ENCODE measurements at places on chromosomes 2 and 18. TPM values are rescaled to one million over a fixed set of nuclear protein-coding genes. Genes with fewer than 3 reads are reported as not detected.
A peak's percentile ranks its signal among the peaks of the same experiment; 100 is the strongest.

- no peak overlapping the region for H3K27ac ChIP-seq
- H3K4me3 ChIP-seq, result no peak overlapping the region
- H3K4me1 ChIP-seq, result peaks cover 14% of the 10 kb centered on the region
- DNase-seq, result no peak
- no peaks in the 10 kb centered on the region for H3K27me3 ChIP-seq
- no peaks in the 10 kb centered on the region for H3K36me3 ChIP-seq
Observed at GRCh38 chr18:79252904-79253633, 142.7 kb upstream of the NFATC1 start.

- H3K36me3 ChIP-seq, result no peaks in the 10 kb centered on the region
- peak overlapping the region; percentile 96 for H3K27ac ChIP-seq
- H3K4me1 ChIP-seq, result peaks cover 73% of the 10 kb centered on the region
- DNase-seq, result peak; percentile 91
Observed at GRCh38 chr2:64644458-64645382, 9.0 kb downstream of the SERTAD2 start.

GRCh38 chr2:226131299-226131784, 668.3 kb downstream of the IRS1 start:
- peaks cover 22% of the 10 kb centered on the region for H3K4me1 ChIP-seq
- H3K27ac ChIP-seq, result no peak overlapping the region
- no peak overlapping the region for H3K4me3 ChIP-seq
- no peaks in the 10 kb centered on the region for H3K27me3 ChIP-seq
- DNase-seq, result no peak

DNA sequence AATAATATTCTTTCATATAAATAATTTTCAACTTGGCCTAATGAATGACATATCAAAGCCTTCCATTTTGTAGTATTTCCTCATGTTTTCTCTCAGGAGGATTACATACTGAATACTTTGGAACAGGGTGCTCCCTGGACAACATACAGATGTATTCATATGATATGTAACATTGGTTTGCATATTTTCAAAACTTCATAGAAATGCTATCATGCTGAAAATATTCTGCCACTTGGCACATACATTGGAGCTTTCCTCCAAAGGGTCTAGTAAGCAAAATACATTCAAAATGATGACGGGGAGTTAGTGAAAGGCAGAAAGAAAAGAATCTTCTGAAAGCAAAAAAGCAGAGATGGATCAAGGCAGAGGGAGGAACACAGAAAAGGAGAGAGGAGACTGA, 38.1 kb upstream of the RTN4 start:
- H3K27me3 ChIP-seq, result no peaks in the 10 kb centered on the region
- H3K27ac ChIP-seq, result no peak overlapping the region

The PLCD4 gene
- 1.1 TPM for total RNA-seq

The CPLX4 gene
- 0.12 TPM for total RNA-seq

DNA sequence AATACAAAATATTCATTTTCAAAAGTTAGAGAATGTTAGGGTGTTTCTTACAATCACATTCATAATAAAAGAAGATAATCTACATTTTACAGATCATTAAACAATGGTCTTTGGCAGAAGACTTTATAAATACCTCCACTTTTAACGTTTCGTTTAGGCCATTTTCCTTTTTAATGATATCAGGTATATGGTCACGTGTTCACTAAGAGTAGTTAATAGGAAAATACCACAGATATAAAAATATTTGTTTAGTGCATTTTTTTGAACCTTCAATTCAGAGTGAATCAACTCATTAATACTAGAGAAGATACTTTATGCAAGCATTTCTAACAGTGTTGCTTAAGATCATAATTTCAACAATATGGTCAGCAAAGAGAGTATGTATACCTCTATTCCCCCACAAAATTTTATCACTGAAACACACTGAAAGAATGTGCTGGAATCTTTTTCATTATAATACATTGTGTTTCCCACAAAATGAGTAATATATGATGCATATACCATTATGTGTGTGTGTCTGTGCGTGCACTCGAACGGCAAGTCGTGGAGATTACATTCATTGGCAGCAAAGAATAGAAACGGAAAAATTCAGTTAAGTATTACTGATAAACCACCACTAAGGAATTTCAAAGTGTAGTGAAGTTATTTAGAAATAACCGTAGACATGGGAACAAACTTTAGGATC, 319.9 kb upstream of the THUMPD2 start:
- no peaks in the 10 kb centered on the region for H3K36me3 ChIP-seq
- no peak overlapping the region for H3K4me3 ChIP-seq
- DNase-seq, result no peak
- peaks cover 38% of the 10 kb centered on the region for H3K4me1 ChIP-seq

DNA sequence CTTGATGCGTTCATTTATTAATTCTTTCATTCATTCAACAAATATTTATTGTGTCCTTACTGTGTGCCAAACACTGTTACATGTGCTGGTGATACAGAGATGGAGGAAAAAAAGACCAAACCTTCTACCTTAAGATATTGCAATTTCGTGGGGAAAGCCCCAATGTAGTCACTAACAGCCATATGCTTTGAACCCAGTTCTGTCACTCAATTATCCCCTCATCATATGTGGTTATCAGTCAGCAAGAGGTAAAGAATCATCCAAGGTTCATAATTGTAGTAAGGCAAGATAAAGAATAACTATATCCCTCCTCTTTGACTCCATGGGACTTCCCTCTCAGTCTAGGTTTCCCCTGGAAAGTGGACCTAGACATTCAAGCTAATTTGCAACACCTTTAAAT, 1185.6 kb upstream of the CELF4 start:
- H3K27ac ChIP-seq, result no peak overlapping the region
- no peaks in the 10 kb centered on the region for H3K36me3 ChIP-seq
- no peak for DNase-seq
- H3K4me1 ChIP-seq, result no peaks in the 10 kb centered on the region

GRCh38 chr2:2845267-2845666, 514.2 kb upstream of the MYT1L start:
- no peaks in the 10 kb centered on the region for H3K27me3 ChIP-seq
- H3K4me1 ChIP-seq, result peaks cover 24% of the 10 kb centered on the region
- no peak overlapping the region for H3K4me3 ChIP-seq
- H3K36me3 ChIP-seq, result no peaks in the 10 kb centered on the region

DNA sequence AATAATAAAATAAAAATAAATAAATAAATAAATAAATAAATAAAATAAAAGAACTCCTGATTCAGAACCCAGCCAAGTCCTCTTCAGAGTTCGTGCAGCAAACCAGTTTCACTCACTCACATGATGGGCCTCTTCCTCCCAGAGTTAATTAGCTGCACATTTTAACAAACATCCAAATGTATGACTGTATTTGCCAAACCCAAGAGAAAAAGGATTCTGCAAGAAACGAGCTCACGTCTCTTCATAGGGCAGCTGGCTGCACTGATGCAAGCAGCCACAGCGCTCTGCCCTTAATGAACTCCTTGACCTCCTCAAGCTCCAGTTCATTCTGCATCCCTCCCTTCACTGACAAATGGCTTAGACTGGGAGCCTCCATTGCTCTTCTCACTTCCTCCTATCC, 55.1 kb downstream of the MREG start:
- H3K27me3 ChIP-seq, result no peaks in the 10 kb centered on the region
- no peaks in the 10 kb centered on the region for H3K4me1 ChIP-seq
- H3K36me3 ChIP-seq, result no peaks in the 10 kb centered on the region
- H3K27ac ChIP-seq, result no peak overlapping the region
- no peak overlapping the region for H3K4me3 ChIP-seq
- no peak for DNase-seq

The SERPINB5 gene
- not detected for total RNA-seq

- H3K27me3 ChIP-seq, result no peaks in the 10 kb centered on the region
- no peak for DNase-seq
- H3K36me3 ChIP-seq, result no peaks in the 10 kb centered on the region
- H3K4me1 ChIP-seq, result no peaks in the 10 kb centered on the region
Observed at GRCh38 chr18:27094621-27095020, 90.5 kb downstream of the CHST9 start.

GRCh38 chr2:62303788-62304187, 107.9 kb downstream of the B3GNT2 start:
- H3K4me3 ChIP-seq, result no peak overlapping the region
- no peak for DNase-seq
- no peaks in the 10 kb centered on the region for H3K36me3 ChIP-seq

Measured in neural progenitor cell (in vitro differentiated cells).